ENCODE measurements at places on chromosomes 2 and 18. TPM values are rescaled to one million over a fixed set of nuclear protein-coding genes. Genes with fewer than 3 reads are reported as not detected.

The CRACDL gene
- total RNA-seq = 15.2 TPM

The SLC39A10 gene
- total RNA-seq = 38.5 TPM

The FSHR gene
- total RNA-seq = not detected

The DSG3 gene
- not detected for total RNA-seq

The TMEM37 gene
- total RNA-seq = 31.2 TPM

The KYNU gene
- total RNA-seq = 29.7 TPM

The HOXD12 gene
- not detected for total RNA-seq

The HOXD9 gene
- 1.1 TPM for total RNA-seq

The CXXC1 gene
- total RNA-seq = 57.4 TPM

The VPS54 gene
- 24.6 TPM for total RNA-seq

The CHRNA1 gene
- total RNA-seq = not detected

The FHOD3 gene
- 1.0 TPM for total RNA-seq

The COL6A3 gene
- 868 TPM for total RNA-seq

The CABLES1 gene
- 35.4 TPM for total RNA-seq

The MTIF2 gene
- total RNA-seq = 19.8 TPM

The ALPG gene
- not detected for total RNA-seq

The PAIP2B gene
- 5.9 TPM for total RNA-seq

The SPATA3 gene
- total RNA-seq = not detected
